Stomach (tissue), 19 donors: ENCODE measurements at places on chromosomes 3 and 15.

DNA sequence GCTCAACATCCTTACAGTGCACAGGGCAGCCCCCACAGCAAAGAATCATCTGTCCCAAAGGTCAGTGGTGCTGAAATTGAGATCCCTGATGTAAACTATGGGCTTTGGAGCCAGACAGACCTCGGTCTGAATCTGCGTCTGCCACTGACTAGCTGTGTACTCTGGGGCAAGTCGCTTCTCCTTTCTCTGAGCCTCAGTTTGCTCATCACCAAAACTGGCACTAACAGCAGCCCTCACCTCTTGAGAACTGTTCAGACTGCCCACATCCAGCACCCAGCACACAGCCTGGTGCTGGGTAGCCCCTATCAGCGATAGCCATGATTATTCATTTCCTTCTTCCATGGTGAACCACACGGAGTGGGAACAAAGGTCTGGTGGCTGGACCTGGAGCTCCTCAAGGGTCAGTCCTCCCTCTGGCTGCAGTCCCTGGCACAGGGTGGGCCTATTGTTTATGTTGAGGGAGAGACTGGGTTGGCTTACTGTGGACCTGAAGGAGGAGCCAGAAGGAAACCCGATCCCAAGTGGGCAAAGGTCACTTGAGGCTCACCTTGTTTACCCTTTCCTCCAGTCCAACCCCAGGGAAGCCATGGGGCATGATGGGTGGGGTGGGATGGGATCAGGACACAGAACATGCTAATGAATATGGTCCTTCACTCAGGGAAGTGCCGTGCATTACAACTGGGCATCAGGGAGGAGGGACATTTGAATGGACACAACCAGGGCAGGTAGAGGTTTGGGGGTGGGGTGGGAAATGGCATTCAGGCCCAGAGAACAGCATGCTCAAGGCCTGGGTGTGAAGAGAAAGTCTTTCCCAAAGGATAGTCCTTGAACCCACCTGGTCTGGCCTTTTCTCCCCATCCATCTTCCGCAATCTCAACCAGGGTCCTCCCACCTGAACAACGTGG lies 1.6 kb upstream of the PRKCD start:
- DNase-seq: peak; percentile 94

GRCh38 chr15:79922512-79923078 lies 25.8 kb upstream of the MTHFS start:
- no peak for DNase-seq

- peak; percentile 48 for DNase-seq
Observed at GRCh38 chr3:141114816-141115460, 63.8 kb downstream of the SPSB4 start.

- no peak for DNase-seq
Observed at GRCh38 chr3:14946739-14947099, 664 bp upstream of the NR2C2 start.

DNA sequence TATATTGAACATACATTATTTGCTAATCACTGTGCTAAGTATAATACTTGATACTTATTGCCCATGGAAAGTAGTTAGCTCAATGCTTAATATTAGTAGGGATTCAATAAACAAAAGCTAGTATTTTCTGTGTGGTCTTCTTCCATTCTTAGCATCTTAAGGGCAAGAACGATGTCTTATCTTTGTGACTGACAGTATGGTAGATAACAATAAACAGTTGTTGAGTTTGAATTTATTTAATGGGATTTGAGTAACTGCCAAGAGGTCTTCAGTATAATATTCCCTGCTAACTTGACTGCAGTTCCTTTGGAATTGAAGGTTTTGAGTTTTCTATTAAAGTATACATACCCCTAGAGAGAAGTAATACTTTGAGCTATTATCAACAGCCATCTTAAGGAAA lies 70.1 kb downstream of the ZNF609 start:
- DNase-seq: no peak

GRCh38 chr3:168648321-168648720 lies 552.6 kb upstream of the GOLIM4 start:
- no peak for DNase-seq

DNA sequence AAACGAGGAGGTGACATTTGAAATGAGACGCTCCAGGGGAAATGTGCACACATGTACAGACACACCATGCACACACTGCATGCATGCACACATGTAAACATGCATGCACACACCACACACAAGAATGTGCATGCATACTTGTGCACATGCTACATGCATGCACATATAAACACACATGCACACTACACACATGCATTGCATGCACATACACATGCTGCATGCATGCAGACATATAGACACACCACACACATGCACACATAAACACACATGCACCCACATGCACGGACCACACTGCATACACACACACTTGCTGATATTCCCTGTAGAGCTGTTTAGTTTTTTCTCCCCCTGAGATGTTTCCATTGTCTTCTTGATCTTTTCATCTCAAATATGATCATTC lies 37.8 kb upstream of the SLC6A1 start:
- no peak for DNase-seq

DNA sequence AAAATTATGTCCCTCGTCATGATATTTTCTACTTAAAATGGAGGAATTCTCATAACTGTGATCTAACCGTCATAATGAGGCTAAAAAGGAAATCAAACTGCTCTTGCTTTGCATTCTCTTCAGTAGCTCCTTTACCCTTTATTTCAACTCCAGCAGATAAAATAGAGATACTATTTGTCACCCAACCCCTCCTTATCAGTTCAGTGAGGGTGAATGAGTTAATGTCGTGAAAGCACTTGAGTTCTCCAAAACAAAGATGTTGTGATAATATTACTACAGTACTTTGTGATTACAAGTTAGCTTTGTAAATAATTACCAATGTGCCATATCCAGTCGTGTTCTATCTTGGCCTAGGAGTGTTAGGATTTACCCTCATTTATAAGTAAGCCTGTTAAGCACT lies 63.4 kb upstream of the ANKRD28 start:
- DNase-seq: peak; percentile 5

DNA sequence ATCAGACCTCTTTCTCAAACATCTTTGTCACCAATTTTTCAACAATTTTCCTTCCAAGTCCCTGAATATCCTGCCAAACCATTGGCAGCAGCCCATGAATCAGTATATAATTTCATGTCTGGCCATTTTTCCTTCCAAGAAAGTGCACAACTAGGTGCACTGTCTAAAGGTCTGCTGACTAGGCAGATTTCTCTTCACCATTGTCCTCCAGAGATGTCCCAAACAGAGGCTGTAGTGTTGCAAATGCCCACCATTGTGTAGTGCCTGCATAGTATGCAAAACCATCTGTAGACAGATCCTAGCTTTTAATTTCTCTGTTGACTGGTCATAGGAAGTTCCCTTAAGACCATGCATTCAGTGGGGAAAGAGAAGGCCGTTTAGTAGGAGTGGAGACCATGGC lies 25.0 kb upstream of the GOLGA6L2 start:
- DNase-seq: no peak

DNA sequence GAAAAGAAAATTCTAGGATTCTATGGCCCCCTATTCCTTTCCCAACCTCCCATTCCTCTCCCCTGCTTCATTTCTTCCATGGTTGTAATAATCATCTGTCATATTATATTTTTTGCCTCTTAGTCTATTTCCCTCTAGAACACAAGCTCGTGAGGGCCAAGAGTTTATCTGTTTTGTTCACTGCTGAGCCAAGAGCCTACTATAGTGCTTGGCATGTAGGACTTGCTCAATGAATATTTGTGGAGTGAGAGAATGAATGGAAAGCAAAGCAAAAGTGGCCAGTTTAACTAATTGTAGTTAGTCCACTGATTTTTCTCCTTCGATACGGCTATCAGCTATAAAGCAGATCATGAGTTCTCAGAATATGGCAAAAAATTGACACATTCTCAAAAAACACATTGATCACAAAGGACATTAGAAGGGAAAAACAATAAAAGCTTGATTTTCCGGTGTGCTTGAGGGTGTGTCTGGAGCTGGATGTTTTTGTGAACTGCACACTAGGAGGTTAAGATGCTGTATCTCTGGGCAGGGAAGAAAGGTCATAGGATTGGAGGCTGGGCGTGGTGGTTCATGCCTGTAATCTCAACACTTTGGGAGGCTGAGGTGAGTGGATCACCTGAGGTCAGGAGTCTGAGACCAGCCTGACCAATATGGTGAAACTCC lies 25.0 kb upstream of the CTSH start:
- no peak for DNase-seq

GRCh38 chr3:107493134-107493533 lies 29.6 kb upstream of the BBX start:
- DNase-seq: no peak
